ENCODE measurements at places on chromosomes 6 and 20.

- no peak for DNase-seq
Observed at GRCh38 chr6:39702265-39702664, 22.9 kb downstream of the KIF6 start.

DNA sequence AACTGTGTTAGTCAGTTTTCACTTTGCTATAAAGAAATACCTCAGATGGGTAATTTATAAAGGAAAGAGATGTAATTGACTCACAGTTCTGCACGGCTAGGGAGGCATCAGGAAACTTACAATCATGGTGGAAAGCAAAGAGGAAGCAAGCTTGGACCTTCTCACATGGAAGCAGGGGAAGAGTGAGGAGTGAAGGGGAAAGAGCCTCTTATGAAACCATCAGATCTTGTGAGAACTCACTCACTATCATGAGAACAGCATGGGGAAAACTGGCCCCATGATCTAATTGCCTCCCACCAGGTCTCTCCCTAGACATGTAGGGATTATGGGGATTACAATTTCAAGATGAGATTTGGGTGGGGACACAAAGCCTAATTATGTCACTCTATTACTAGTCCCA, 41.3 kb upstream of the PLAGL1 start:
- DNase-seq = no peak

- DNase-seq = no peak
Observed at GRCh38 chr6:150632785-150633485, 33.2 kb downstream of the PLEKHG1 start.

DNA sequence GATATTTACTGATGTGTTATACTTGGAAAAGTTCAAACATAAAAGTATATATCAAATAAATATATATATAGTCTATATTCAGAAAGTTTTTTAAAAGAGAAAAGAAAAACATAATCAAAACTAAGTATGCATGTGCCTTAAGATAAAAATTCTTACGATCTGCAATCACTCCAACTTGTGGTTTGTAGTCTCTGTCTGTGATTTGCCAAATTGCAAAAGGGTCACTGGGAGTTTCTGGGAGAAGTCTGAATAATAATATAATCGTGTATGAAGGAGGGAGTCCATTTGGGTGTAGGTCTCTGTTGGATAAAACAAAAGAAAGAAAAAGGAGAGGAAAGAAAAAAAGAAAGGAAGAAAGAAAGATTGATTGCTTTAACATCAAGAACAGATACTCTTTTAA, 92.4 kb downstream of the COL12A1 start:
- DNase-seq = no peak

DNA sequence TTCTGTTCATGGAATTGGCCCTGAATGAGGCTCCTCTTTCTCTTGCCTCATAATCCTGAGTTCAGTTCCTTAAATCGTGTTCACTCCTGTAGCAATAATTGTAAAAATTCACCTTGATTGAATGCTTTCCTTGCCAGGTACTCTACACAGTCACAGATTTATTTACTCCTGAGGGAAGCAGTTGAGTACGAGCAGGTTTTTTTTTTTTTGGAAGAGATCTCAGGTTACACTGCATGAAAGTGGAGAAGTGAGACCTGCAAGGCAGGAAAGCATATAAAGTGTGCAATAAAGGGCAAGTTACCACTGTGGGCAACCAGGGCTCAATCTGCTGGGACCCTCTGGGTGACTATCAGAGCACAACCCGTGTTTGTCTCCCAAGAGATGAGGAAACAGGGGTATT, 93.0 kb upstream of the DOK5 start:
- no peak for DNase-seq

DNA sequence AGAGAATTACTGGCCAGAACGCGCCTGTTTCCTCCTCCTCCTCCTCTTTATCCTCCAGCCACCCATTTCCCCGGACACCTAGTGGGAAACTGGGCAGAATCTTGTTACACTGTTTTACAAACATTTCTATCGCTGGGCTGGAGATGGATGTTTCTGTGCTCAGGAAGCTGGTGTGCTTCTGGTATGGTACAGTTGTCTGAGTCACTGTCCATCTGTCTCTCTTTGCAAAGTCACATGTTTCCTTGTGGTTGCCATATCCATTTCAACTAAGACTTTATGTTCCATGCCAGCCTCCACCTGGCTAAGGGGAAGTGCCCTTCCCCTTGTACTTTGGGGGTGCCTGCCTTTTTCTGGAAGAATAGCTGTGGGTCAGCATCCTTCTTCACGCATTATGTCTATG, 52.9 kb upstream of the SLC22A16 start:
- no peak for DNase-seq

DNA sequence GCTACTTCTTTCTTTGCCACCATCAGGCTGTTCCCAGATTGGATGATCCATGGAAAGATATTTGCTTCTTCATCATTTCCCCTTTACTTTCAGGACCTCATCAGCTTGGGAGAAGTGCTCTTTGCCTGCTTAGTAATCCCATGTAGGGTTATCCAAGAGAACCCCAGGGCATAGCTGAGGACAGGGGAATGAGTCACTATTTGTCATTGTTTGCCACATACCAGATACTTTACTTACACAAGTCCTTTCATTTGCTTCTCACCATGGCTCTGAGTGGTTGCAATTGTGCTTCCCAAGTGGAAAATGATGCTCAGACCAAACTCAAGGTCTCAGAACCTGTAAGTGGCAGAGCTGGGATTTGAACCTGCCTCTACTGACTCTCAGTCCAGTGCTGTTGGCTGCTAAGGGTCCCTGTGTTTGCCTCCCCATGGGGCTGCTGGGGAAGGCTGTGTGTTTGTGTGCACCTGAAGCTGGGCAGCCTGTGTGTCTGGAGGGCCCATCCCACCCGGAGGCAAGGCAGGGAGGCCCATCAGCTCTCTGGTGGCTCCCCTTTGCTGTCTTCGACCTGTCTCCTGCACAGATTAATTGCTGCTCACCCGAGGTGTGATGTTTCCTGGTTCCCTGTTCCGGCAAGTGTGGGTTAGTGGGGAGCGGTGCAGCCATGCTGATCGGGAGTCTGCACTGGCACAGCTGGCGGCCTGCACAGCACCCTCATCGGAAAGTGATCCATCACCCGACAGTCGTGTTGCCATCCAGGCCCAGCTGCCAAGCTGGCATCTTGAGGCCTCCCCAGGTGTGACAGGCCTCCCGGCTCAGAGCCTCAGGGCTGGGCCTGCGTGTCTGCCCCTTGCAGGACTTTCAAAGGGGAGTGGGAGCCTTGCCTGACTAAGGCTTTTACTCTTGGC, 228.8 kb downstream of the DHX35 start:
- no peak for DNase-seq

- DNase-seq = no peak
Observed at GRCh38 chr20:41222703-41223102, 85.4 kb downstream of the PLCG1 start.

DNA sequence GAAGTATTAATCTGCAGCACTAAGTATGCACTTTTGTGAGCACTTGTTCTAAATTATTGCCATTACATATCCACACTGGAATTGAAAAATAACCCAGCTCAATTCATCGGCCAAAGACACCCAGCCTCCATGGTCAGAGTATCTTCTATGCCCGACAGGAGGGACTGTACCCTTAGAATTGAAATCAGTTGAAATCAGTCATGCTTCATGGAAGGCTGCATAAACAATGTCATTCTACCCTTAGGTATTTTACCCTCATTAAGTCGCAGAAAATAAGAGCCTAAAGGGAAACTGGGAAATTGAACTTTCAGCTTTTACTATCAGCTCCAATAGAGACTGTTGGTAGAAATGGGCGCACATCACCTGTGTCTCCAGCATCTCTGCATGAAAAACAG, 2.9 kb upstream of the RAMACL start:
- DNase-seq = no peak

GRCh38 chr6:73514746-73515110, 6.1 kb downstream of the EEF1A1 start:
- DNase-seq = no peak

DNA sequence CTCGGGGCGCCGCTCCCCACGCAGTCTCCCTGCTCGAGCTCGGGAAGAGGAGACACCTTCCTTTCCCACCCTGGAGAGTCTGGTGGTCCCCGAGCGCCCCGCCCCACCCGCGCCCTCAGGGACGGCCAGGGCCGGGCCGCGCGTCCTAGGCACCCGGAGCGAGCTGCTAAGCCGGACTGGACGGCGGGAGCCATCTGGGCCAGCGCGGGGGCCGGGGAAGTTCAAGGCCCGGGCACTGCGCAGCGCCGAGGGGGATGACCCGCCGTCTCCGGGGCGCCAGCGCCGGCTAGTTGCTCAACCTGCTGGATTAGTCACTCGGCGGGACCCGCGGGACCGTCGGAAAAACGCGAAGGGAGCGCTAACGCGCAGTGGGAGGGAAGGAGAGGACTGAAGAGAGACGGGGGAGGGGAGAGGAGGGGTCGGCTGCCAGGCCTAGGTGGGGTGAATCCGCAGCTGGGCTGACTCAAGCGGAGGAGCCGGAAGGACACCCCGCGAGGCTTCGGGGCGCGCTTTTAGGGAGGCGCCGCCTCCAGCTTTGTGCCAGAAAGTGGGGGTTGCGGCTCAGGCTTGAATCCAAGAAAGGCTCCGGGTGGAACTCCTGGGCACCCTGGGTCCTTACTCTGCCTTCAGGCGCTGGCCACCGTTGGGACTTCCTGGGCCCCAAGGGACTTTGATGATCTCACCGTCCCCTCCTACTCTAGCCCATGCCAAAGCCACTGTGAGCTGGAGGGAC, 75.7 kb upstream of the FOXP4 start:
- DNase-seq = peak; percentile 86

- DNase-seq = peak; percentile 65
Observed at GRCh38 chr20:34045930-34046725, 52.4 kb downstream of the RALY start.

DNA sequence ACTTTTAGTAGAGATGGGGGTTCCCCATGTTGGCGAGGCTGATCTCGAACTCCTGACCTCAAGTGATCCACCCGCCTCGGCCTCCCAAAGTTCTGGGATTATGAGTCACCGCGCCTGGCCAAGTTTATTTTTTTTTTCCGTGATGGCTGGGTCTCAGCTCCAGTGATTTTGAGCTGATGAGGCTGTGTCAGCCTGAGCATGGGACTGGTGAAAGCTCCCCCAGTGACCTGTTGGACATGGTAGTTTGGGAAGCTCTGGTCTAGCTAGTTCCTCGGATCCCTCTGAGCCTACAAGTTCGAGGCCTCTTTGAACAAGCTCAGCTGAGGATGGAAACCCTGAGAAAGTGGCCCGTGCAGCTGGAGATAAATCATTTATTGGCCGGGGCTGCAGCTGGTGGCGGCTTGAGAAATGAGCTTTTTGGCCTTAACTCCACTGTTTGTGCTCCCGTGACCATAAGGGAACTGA, 126.8 kb downstream of the SNX5 start:
- DNase-seq = no peak

DNA sequence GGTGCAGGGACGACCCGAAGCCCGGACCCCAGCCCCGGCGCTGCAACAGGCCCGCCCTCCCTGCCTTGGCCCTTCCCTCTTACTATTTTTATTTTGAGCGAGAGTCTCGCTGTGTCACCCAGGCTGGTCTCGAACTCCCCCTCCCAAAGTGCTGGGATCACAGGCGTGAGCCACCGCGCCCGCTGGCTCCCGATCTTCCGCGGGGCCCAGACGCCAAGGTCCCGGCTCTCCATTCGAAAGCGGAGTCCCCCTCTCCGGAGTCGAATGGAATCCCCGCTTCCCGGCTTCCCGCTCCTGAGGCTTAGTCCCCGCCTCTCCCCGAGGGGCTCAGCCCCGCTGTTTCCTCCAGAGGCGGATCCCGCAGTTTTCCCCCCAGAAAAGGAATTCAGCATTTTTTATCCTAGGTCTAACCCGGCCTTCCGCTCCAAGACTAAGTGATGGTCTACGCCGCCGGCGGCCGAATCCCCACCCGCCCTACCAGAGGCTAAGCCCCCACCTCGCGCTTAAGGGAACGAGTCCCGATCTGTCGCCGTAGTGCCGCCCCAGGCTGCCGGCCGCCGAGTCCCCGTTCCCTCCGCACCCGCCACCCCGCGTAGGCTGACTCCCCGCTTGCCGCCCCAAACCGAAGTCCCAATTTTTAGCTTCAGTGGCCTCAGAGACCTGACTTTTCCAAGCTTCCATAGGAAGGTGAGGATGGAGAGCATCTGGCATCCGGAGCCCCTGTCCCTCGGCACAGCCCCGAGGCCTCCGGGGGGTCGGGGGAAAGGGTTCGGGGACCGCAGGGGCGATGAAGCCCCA, 11.5 kb upstream of the TMC2 start:
- peak; percentile 84 for DNase-seq
